ENCODE measurements at places on chromosomes 1 and 21. TPM values are rescaled to one million over a fixed set of nuclear protein-coding genes. Genes with fewer than 3 reads are reported as not detected.
A peak's percentile ranks its signal among the peaks of the same experiment; 100 is the strongest.

- DNase-seq, result no peak
These were observed 35.4 kb downstream of the RCSD1 start for GRCh38 chr1:167665469-167665868.

GRCh38 chr1:61358770-61359455 is 276.6 kb downstream of the NFIA start:
- DNase-seq, result no peak

Gene TFF2
- not detected for total RNA-seq

DNA sequence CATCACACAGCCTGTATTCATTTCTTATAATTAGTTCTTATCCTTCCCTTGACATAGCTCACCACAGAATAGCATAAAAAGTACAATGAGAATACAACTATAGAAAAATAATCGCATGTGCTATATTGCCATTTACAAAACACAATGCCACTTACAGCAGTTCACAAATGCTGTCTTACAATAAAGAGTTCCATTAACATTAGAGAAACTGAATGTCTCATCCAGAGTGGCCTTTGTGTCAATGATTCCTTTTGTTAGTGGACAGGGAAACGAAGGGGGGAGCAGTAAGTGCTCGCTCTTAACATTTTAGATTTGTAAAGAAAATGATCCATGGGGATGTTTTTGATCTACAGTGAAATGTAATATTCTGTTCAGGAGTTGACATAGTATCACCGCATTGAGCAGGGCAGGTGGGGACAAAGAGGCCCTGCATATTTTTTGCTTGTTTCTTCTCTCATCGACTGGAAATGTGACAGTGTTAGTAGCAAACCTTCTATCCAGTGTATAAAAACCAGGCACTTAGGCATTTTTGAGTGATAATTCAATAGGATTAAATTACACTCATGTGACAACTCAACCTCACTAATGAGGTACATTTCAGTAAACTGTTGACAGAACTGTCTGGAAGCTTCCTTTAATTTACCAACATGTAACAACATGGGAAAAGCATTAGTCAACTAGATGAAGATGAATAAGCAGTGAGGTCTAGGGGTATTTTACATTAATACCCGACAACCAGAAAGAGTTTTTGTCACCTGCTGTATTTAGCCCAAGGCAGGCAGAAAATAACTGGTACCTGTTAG is 35.6 kb upstream of the RRP15 start:
- no peak for DNase-seq

Gene KAZN
- 9.1 TPM for total RNA-seq

GRCh38 chr1:27306892-27307761 is 14.8 kb upstream of the TMEM222 start:
- peak; percentile 83 for DNase-seq

Gene DIO1
- not detected for total RNA-seq

GRCh38 chr1:201310986-201311355 is 27.7 kb downstream of the PKP1 start:
- DNase-seq, result no peak

DNA sequence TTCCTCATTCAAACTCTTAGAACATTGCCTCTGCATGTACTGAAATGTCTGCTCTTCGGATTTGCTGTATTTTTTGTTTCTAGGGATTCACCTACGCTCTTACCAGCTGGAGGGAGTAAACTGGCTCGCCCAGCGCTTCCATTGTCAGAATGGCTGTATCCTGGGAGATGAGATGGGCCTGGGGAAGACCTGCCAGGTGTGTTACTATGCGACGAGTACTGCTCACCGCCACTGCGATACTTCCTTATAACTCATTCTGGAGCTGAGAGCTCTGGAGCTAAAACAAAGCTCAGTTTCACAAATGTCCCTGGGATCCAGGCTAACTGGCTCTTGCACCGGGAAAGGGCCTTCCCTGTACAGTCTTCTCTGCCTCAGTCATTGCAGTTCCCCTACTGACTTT is 10.1 kb downstream of the CHD1L start:
- DNase-seq, result no peak

DNA sequence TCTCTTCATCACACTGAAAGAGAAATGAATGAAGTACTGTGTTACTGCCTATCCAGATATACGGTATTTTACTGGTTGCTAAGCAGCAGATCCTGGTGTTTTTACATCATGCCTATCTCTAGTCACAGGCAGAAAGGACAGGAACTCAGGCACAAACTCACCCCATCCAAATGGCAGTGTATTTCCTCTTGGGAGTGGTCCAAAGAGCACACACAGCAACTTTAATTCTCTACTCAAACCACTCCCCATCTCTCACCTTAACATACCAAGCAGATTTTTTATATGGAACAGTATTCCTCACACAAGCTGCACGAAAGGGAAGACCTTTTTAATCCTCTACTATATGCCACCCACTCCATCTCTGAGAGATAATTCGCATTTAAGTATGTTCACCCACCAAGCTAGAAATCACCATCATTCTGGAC is 27.3 kb downstream of the EIF4G3 start:
- no peak for DNase-seq

DNA sequence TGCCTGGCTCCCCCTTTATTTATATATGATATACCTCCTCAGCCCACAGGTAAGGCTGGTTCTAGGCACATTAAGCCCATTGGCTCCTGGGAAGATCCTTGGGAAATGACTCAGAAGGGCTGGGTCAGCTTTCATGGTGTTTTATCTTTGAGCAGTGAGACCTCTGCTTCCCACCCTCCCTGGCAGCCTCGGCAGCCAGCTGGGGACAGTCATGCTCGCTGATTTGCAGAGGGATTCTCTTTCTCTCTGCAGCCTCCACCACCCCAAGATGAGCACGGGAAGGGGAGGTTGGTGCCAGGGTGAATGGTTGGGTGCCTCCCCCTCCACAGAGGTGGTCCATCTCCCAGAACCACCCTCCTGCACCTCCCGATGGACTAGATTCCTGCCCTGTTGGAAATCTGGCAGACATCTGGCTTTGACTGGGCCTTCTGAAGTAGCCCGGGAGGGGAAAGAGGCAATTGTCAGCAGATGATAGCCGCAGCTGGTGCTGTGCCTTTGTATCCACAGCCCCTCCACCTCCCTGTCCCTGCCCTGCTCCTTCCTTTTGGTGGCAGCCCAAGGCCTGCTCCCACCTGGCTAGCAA is 24.6 kb downstream of the IER5 start:
- DNase-seq, result no peak
